ENCODE measurements at places on chromosomes 16 and 17. TPM values are rescaled to one million over a fixed set of nuclear protein-coding genes. Genes with fewer than 3 reads are reported as not detected.

- no peak for DNase-seq
These were observed 39.7 kb downstream of the SRCIN1 start for GRCh38 chr17:38565853-38566665.

DNA sequence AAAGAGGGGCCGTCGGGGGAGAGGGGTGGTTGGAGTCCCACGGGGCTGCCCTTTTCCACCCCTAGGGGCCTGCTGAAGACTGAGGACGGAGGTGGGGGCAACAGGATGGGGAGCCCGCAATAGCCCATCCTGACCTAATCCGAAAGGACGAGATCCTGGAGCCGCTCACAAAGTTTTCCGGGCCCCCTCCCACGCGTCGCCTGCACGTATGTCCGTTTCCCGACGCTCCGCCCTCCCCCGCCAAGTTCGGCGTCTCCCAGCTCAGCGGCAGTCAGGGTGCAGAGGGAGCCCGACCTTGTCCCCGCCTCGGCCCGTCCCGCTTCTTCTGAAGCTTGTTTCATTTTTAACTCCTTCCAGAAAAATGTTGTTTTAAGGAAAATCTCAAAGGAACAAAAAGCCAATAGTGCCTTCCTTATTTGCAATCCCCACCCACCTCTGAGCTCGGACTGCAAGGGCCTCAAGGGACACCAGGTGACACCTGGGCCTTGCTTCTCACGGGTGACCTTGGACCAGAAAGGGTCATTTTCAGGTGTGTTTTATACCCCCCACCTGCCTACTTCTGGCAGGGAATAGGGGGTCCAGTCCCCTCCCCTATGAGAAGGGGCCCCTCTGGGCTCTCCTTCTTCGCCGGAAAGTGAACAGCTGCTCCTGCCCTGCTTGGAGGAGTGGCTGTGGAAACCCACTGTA, 3.4 kb upstream of the ZNF423 start:
- DNase-seq, result peak; percentile 44

GRCh38 chr16:55255733-55256282, 68.2 kb upstream of the IRX6 start:
- DNase-seq, result peak; percentile 22

- no peak for DNase-seq
These were observed 5.7 kb downstream of the FAM20A start for GRCh38 chr17:68595496-68595895.

DNA sequence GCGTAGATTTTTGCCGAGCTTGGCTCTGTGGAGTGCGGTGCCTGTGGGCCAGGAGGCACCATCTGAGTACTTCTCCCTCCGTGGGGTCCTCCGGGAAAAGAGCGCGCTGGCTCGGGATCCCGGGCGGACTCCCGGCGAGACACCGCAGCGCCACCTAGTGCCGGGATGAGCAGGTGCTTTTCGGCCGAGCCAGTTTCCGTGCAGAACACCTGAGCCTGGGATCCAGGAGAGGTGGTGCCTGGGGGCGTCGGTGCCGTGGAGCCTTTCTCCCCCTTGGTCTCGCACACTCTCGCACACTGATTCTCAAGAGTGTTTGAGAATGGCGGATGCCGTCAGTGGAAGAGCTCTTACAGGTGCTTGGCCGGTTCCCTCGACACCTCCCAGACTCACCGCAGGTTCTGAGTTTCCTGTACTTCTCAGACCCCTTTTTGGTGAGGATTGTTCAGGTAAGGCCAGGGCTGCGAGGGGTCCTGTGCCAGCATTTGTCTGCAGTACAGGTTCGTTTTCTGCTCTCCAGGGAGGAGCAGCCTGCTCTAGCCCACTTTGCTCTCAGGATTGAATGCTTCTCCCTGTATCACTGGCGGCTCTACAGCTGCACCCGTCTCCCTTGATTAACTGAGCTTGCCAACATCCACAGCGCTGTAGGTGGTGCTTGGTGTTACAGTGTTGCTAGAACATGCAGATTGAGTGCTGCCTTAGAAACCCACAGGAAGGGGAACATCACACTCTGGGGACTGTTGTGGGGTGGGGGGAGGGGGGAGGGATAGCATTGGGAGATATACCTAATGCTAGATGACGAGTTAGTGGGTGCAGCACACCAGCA, 23.3 kb downstream of the TBCD start:
- peak; percentile 61 for DNase-seq

- DNase-seq, result no peak
These were observed 4.4 kb downstream of the TMC8 start for GRCh38 chr17:78134899-78135385.

GRCh38 chr17:15171167-15172047, 93.7 kb downstream of the PMP22 start:
- DNase-seq, result peak; percentile 43

- no peak for DNase-seq
These were observed 16.4 kb upstream of the FLCN start for GRCh38 chr17:17253406-17253805.

The IFT20 gene
- total RNA-seq, result 50.1 TPM

The SCGB1C2 gene
- not detected for total RNA-seq

The KRT40 gene
- not detected for total RNA-seq

The MYO15A gene
- total RNA-seq, result 3.3 TPM

All from mucosa of gallbladder (tissue), 1 donor.